ENCODE measurements at places on chromosomes 5 and 9.

- DNase-seq: peak; percentile 43
Observed at GRCh38 chr5:50967563-50968355, 301.3 kb downstream of the PARP8 start.

DNA sequence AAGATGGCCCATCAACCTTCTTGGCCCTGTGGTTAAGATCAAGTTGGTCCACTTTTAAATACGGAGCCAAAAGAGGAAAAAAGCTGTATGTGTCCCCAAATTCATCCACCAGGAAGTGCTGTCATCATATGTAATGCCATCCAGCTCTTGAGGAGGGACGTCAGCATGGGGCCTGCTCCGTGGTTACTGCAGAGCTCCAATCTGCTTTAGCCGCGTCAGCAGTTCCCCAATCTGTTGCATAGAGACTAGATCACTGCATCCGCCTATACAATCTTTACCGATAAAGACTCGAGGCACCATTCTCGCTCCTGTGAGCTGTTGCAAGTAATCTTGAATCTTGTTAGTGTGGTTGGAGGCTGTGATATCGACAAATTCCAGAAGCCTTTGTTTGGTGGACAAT lies 65.7 kb downstream of the GABRA6 start:
- DNase-seq: no peak

- no peak for DNase-seq
Observed at GRCh38 chr9:138046641-138047301, 169.2 kb downstream of the CACNA1B start.

DNA sequence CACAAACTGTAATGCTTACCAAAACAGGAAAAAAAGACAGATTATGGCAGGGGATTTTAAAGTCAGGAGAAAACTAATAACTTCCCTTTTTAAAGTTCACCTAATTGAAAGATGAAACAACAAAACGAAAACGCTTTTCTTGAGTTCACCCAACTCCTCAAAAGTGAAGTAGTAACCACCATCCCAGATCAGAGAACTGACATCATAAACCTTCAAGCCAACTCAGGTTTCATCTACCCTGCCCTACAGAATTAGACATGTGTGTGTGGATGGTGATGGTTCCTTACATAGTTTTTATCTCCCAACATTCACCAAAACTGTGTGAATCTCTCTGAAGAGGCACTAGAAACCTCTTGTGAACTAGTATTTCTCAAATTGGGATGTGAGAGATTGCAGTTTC lies 195.2 kb upstream of the PTGER4 start:
- peak; percentile 20 for DNase-seq

- no peak for DNase-seq
Observed at GRCh38 chr9:132774886-132775285, 103.2 kb downstream of the AK8 start.

DNA sequence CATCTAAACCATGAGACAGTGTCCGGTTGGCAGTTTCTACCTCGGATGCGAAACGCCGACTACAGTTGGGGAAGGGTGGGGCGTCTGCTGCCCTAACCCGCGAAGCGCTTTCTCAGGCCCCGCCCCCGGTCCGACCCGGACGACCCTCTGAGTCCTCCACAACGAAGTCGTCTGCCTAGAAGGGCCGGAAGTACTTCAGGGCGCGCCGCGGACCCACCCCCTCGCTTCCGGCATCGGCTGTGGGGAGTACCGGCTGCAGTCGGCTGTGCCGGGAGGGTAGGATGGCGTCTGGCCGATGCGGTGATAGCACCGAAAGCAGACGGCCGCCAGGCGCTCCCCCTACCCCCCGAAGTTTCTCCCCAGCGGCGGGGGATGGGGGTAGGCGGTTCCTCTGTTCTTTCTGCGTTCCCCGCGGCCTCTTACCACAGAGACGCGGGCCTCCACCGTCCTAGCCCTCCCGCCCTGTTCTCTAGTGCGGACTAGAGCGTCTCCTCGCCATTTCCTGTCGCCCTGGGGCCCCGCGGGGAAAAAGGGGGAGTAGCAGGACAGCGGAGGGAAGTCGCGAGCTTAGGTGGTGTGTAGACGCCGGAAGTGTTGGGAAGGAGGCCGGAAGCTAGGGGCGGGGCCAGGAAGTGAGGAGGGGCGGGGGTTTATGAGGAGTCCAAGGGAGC lies at the start of gene TRIM41:
Gene TRIM41 (plus strand): TSS at position 224 of the 671 bp plus-strand sequence. CDS start 719 bp downstream, outside the sequence.
- DNase-seq: peak; percentile 97

GRCh38 chr5:20694121-20694520 lies 706.1 kb upstream of the CDH18 start:
- DNase-seq: no peak
